ENCODE measurements at places on chromosomes 4 and X.

- no peak for DNase-seq
These were observed 119.4 kb downstream of the AKAP4 start for GRCh38 chrX:50081282-50081889.

GRCh38 chr4:54077812-54078211 is 13.4 kb upstream of the CHIC2 start:
- no peak for DNase-seq

GRCh38 chrX:103830848-103831247 is 1.2 kb downstream of the RAB9B start:
- no peak for DNase-seq

DNA sequence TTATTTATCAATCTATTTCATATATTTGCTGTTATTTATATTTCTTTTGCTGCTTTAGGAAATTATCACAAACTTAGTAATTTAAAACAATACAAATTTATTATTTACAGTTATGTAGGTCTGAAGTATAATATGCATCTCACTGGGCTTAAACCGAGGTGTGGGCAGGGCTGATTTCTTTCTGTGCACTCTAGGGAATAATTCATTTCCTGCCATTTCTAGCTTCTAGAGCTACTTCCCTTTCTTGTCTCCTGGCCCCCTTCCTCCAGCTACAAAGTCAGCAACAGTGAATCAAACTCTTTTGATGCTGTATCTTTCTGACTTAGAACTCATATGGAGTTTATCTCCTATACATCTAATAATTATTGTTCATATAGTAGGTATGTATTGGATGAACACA is 303.5 kb upstream of the ARSJ start:
- DNase-seq: no peak

DNA sequence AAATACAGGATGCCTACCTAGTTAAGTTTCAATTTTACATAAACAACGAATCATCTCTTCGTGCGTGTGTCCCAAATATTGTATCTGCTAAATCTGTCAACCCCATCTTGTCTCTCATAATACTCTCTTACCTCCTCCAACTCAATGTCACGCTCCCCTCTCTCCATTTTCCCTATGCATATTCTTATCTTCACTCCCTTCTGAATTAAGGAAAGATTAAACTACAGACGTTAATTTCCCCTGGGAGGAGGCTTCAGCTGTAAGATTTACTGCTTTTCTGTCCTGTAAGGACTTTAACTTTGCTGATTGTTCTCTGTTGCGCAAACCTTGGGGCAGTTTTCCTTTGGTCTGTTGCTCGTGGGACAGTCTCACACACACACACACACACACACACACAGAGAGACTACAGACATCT is 455 bp upstream of the ABCB7 start:
- no peak for DNase-seq

GRCh38 chrX:46407036-46407752 is 138.0 kb downstream of the ZNF674 start:
- DNase-seq: no peak

DNA sequence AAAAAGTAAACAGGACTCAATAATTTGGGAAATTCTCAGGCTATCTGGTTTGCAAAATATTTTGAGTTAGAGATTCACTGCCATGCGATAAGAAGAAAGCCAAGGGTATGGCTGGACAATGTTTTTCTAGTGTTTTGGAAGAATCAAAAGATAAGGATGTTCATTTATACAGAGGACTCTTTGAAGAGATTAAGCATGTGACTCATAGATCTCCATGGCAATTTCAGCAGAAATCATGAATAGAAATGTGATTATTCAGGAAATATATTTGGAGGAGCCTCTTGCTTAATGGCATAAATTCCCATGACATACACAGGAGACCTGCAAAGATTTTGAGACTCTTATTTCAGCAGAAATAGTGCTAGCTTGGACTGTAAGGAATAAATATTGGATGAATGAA is 16.7 kb upstream of the FRAS1 start:
- DNase-seq: no peak

DNA sequence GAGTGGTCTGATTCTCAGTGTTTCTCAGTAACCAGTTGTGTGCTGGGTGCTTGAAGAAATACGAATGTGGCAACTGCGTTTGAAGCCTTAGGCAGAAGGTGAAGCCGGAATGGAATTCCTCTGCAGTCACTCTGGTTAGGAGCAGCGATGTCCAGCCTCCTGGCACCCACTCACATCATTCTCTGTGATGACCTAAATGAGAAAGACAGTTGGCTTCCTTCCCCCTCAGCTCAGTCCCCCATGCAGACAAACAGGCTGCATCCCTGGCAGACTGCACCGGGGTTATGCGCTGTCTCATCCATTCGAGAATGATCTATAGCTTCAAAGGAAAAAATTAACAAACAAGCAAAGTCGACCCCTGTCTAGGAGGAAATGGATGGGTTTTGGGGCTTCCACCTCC is 170.1 kb upstream of the SCML1 start:
- DNase-seq: no peak

- DNase-seq: no peak
These were observed 377.7 kb downstream of the PACRGL start for GRCh38 chr4:21077967-21078366.

DNA sequence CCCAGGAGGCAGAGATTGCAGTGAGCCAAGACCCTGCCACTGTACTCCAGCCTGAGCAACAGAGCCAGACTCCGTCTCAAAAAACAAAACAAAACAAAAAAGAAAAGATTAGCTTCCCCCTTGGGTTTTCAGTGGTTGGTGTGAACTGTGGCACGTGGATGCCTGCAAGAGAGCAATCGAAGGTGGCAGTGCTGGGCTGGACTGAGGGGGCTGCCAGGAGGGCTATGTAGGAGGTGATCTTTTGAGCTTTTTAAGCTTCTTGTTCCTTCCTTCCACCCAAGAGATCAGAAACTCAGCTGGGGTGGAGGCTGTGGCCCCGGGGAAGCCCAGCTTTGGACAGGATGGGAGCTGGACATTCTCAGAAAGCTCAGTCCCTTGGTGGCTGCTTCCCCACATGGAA is 49.6 kb downstream of the PRPS1 start:
- no peak for DNase-seq

DNA sequence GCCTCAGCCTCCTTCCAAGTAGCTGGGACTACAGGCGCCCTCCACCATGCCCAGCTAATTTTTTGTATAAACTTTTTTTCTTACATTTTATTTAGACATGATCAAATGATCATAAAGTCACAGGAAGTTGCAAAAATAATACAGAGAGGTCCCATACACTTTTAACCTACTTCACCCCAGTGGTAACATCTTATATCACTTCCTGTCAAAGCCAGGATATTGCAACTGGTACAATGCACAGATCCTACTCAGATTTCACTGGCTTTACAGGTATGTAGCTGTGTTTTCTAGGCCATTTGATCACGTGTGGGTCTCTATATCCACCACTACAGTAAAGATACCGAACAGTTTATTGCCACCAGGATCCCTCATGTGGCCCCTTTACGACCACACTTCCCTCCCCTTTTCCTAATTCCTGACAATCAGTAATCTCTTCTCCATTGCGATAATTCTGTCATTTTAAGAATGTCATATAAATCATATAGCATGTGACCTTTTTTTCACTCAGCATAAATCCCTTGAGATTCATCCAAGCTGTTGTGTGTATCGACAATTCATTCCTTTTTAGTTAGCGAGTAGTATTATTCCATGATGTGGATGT is 18.0 kb downstream of the RPS6KA3 start:
- no peak for DNase-seq

- DNase-seq: no peak
These were observed 184.0 kb upstream of the ANK2 start for GRCh38 chr4:112865443-112865842.

GRCh38 chrX:139933904-139934303 is 1.1 kb upstream of the ATP11C start:
- no peak for DNase-seq

GRCh38 chr4:8345053-8345945 is 75.7 kb downstream of the HTRA3 start:
- DNase-seq: no peak

Measured in activated CD4-positive, alpha-beta T cell treated with anti-CD3 and anti-CD28 coated beads for 1 hour (primary cell).